ENCODE measurements at places on chromosomes 4 and X. TPM values are rescaled to one million over a fixed set of nuclear protein-coding genes. Genes with fewer than 3 reads are reported as not detected.

GRCh38 chrX:24148535-24149350 lies 786 bp upstream of the ZFX start:
- H3K27me3 ChIP-seq: no peaks in the 10 kb centered on the region
- DNase-seq: no peak
- H3K27ac ChIP-seq: peak overlapping the region; percentile 91
- peaks cover 2% of the 10 kb centered on the region for H3K36me3 ChIP-seq
- peaks cover 18% of the 10 kb centered on the region for H3K4me1 ChIP-seq

Gene TMEM154
- 2.3 TPM for total RNA-seq

DNA sequence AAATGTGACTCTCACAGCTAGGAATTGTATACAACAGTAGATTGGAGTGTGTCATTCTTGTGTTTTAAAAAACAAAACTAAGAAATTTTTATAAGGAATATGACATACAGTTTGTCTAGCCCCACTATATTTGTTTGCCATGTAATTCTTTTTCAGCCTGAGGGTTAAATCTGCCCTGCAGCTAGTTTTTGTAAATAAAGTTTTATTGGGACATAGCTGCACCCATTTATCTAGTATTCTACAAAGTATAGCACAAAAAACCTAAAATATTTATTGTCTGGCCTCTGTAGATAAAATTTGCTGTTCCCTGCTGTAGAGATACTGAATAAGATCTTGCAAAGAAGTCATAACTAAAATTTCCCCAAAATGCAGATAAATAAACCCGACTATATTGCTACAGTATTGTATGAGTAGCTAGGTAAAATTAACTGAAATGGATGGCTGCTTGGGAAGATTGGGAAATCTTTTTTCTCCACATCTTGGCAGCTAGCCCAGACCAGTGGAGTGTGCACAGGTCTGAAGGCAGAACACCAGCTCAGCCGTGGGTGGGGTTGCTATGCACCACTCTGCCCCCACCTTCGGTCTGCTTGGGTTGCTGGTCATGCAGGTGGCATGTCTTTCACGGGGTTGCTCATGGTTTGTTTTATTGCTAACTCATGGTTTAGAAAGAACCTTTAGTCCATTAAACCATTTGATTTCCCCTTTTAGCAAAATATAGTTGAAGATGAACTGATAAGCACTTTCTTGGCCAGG lies 127.9 kb downstream of the KLHL8 start:
- H3K36me3 ChIP-seq: no peaks in the 10 kb centered on the region
- no peaks in the 10 kb centered on the region for H3K27me3 ChIP-seq
- H3K4me1 ChIP-seq: peaks cover 3% of the 10 kb centered on the region
- no peak overlapping the region for H3K27ac ChIP-seq
- H3K4me3 ChIP-seq: no peak overlapping the region

DNA sequence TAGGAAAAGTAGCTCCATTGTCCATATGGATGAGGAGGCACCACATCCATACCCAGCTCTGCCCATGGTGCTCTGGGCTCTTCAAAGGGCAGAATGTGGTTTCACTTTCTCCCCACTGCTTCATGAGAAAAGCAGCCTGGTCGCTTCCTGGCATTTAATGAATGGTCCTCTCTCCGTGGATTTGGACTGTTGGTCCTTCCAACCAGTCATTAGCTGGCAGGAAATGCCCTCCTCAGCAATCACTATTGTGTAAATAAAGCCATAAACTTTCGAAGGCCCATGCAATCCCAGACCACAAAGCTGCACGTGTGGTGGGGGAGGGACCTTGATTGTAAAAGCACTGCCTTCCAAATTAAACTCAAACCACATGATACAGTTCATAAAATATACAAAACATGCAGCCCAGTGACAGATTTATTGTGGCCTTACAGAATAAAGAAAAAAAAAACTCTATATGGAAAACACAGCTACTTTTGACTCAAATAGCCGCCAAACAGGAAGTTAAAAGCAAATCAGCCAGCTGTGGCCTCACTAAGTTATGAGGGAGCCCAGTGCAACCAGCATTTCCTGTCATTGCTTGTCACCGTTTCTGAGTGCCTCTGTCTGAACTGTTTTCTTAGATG lies 8.1 kb downstream of the MBNL3 start:
- peak overlapping the region; percentile 70 for H3K27ac ChIP-seq
- H3K4me3 ChIP-seq: no peak overlapping the region
- H3K36me3 ChIP-seq: no peaks in the 10 kb centered on the region
- no peaks in the 10 kb centered on the region for H3K27me3 ChIP-seq
- H3K4me1 ChIP-seq: no peaks in the 10 kb centered on the region
- no peak for DNase-seq

GRCh38 chr4:159541143-159541542 lies 438.3 kb downstream of the RAPGEF2 start:
- H3K36me3 ChIP-seq: no peaks in the 10 kb centered on the region
- H3K4me3 ChIP-seq: no peak overlapping the region
- no peaks in the 10 kb centered on the region for H3K27me3 ChIP-seq

DNA sequence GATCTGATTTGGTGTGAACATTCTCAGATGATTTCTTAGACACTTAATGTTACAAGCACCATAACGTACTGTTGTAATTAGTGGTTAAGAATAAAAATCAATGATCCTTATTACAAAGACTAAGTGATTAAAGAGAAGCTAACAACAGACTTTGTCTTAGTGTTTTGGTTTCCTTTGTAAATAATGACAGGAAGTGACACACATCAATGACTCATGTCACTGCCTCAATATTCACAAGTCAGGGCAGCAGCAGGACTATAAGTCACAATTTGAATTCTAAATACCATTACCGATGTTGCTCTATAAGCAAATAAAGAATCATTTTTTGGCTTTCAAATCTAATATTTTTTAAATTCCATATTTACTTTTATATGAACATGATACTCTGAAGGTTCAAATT lies 115.8 kb upstream of the FAT4 start:
- no peaks in the 10 kb centered on the region for H3K4me1 ChIP-seq
- no peaks in the 10 kb centered on the region for H3K27me3 ChIP-seq
- no peaks in the 10 kb centered on the region for H3K36me3 ChIP-seq
- no peak for DNase-seq
- no peak overlapping the region for H3K4me3 ChIP-seq

- no peak overlapping the region for H3K4me3 ChIP-seq
- DNase-seq: peak; percentile 36
- no peaks in the 10 kb centered on the region for H3K27me3 ChIP-seq
- no peaks in the 10 kb centered on the region for H3K4me1 ChIP-seq
Measured at GRCh38 chr4:67393699-67394281, 151.5 kb downstream of the CENPC start.

- H3K27ac ChIP-seq: no peak overlapping the region
- no peak overlapping the region for H3K4me3 ChIP-seq
- no peaks in the 10 kb centered on the region for H3K4me1 ChIP-seq
- no peaks in the 10 kb centered on the region for H3K27me3 ChIP-seq
Measured at GRCh38 chrX:20711366-20711765, 444.7 kb upstream of the RPS6KA3 start.

Gene PABPC5
- total RNA-seq: 15.2 TPM

DNA sequence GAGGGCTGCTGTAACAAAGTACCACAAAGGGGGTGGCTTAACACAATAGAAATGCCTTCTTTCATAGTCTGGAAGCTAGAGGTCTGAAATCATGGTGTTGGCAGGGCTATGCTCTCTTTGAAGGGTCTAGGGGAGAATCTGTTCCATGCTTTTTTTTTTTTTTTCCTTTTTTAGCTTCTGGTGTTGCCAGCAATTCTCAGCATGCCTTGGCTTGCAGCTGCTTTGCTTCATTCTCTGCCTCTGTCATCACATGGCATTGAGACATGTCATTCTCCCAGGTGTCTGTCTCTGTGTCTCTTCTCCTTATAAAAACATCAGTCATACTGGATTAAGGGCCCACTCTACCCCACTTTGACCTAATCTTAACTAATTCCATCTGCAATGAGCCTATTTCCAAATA lies 78.6 kb upstream of the BOD1L1 start:
- H3K27me3 ChIP-seq: no peaks in the 10 kb centered on the region
- no peaks in the 10 kb centered on the region for H3K4me1 ChIP-seq
- peak; percentile 11 for DNase-seq
- no peak overlapping the region for H3K4me3 ChIP-seq

DNA sequence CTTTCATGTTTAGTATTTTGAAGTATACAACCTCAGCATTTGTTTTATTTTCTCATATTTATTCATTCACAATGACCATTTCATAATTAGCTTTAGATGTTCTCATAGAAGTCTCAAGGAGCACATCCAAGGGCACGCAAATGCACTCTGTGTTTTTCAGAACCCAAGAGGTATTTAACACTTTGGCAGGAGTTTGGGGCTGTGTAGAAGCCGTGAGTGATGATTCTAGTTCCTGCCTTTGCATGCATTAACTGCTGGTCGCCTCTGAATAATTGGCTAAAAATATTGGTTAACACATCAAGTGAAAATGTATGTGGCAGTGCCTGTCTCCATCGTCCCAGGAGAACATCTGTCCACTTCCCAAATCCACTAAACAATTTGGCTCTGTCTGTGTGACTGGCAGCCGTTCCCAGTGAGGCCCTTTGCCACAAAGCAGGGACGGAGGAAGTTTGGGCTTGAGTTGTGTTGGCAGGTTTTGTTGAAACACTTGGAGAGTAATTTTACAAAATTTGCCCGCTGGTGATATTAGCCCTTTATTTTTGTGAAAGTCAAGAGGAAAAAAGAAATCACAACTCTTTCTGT lies 730.7 kb upstream of the SLIT2 start:
- H3K27me3 ChIP-seq: no peaks in the 10 kb centered on the region
- peak; percentile 65 for DNase-seq
- H3K36me3 ChIP-seq: no peaks in the 10 kb centered on the region
- peaks cover 3% of the 10 kb centered on the region for H3K4me1 ChIP-seq
- no peak overlapping the region for H3K27ac ChIP-seq
- no peak overlapping the region for H3K4me3 ChIP-seq

All from spinal cord (tissue), 10 donors.